Activated CD8-positive, alpha-beta T cell treated with anti-CD3 and anti-CD28 coated beads for 36 hours (primary cell): ENCODE measurements at places on chromosomes 16 and 17.

DNA sequence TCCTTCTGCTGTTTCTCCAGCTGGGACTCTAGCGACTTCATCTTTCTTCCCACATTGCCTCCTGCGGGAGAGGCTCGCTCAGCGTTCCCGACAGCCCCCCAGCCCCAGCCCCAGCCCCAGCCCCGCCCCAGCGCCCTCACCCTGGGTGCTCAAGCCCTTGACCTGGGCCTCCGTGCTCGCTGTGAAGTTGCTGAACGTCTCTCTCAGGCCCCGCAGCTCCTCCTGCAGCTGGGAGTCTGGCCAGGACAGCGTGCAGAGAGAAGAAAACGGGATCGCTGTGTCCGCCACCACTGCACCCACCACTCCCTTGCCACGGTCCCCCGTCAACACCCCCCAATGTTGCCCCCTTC lies 2.4 kb downstream of the ASGR1 start:
- H3K27ac ChIP-seq: no peak overlapping the region
- H3K4me3 ChIP-seq: no peak overlapping the region
- peaks cover 12% of the 10 kb centered on the region for H3K27me3 ChIP-seq
- no peaks in the 10 kb centered on the region for H3K36me3 ChIP-seq
- peaks cover 12% of the 10 kb centered on the region for H3K4me1 ChIP-seq
- no peak for DNase-seq

GRCh38 chr16:1706386-1707192 lies 594 bp downstream of the MAPK8IP3 start:
- H3K27ac ChIP-seq: peak overlapping the region; percentile 89
- peaks cover 10% of the 10 kb centered on the region for H3K36me3 ChIP-seq
- peaks cover 35% of the 10 kb centered on the region for H3K4me1 ChIP-seq
- peak overlapping the region; percentile 96 for H3K4me3 ChIP-seq
- no peaks in the 10 kb centered on the region for H3K27me3 ChIP-seq

- H3K27ac ChIP-seq: no peak overlapping the region
- no peaks in the 10 kb centered on the region for H3K36me3 ChIP-seq
- H3K4me3 ChIP-seq: no peak overlapping the region
- H3K4me1 ChIP-seq: peaks cover 29% of the 10 kb centered on the region
Measured at GRCh38 chr16:57693550-57693949, 1.1 kb upstream of the DRC7 start.

DNA sequence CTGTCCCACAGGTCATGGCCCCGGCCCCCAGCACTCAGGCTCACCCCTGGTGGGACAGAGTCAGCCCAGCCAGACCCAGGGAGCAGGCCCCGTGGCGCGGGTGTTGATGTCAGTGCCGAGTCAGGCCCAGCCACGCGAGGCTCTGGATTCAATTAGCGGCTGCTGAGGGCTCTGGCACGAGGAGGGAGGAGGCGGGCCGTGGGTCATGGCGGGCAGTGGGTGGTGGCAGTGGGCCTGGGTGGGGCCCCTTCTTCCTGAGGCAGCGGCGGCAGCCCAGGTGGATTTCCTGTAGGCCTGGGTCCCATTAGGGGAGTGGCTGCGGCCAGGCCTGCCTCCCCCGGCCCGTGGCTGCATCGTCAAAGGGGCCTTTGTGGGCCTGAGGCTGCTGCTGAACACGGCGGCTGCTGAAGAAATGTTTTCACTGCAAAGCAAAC lies 12.9 kb downstream of the VASN start:
- no peak overlapping the region for H3K4me3 ChIP-seq
- H3K27me3 ChIP-seq: no peaks in the 10 kb centered on the region
- H3K36me3 ChIP-seq: peaks cover 3% of the 10 kb centered on the region
- H3K27ac ChIP-seq: no peak overlapping the region
- H3K4me1 ChIP-seq: no peaks in the 10 kb centered on the region

GRCh38 chr17:60769327-60769726 lies 91.7 kb downstream of the BCAS3 start:
- H3K4me1 ChIP-seq: peaks cover 9% of the 10 kb centered on the region
- no peaks in the 10 kb centered on the region for H3K27me3 ChIP-seq
- no peak for DNase-seq

- H3K27me3 ChIP-seq: no peaks in the 10 kb centered on the region
- H3K4me1 ChIP-seq: peaks cover 49% of the 10 kb centered on the region
Measured at GRCh38 chr17:51427323-51427811, 167.0 kb downstream of the UTP18 start.

DNA sequence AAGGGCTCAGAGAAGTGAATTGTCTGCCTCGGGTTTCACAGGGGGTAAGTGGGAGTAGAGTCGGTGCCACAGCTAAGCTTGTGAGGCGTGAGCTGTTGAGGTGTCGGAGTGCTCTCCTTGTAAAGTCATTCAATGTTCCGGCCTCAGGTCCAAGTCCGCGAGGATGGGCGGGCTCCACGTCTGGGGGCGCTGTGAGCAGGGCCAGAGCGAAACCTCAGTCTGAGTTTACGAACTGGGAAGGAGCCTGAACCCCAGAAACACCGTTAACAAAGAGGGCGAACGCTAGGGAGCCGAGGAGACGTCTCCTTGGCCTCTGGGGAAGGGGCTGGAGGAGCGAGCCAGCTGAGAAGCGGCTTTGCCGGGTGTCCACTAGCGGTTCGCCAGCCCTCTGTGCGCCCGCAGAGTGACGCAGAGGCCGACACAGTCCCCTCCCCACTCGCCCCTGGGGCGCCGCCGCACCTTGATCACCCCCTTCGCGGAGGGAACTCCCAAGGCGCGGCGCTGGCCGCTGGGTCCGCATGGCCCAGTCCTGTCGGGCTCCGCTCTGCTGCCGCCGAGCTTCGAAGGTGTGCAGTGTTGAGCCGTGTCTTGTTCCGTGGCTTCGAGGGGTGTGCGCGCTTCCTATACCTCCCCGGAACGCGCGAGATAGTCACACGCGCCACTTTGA lies 4.9 kb downstream of the IRX3 start:
- H3K27ac ChIP-seq: no peak overlapping the region
- DNase-seq: no peak
- H3K27me3 ChIP-seq: peaks cover 56% of the 10 kb centered on the region
- H3K4me1 ChIP-seq: peaks cover 17% of the 10 kb centered on the region
- H3K36me3 ChIP-seq: no peaks in the 10 kb centered on the region

DNA sequence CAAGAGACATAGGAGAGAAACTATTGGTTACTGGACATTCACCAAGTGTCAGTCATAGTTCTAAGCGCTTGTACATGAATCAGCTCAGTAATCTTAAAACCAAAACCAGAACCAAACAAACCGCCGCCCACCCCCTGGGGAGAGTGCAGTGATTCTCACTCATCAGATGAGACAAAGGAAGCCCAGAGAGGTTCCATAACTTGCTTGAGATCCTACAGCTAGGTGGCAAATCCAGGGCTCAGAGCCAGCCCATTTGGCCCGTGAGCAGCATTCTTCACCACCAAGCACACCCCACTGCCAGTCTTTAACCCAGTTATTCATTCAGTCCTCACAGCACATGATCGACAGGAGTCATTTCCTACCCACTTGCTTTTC lies 37.2 kb upstream of the RGS9 start:
- H3K27me3 ChIP-seq: no peaks in the 10 kb centered on the region
- peaks cover 23% of the 10 kb centered on the region for H3K4me1 ChIP-seq
- H3K4me3 ChIP-seq: peak overlapping the region; percentile 73

DNA sequence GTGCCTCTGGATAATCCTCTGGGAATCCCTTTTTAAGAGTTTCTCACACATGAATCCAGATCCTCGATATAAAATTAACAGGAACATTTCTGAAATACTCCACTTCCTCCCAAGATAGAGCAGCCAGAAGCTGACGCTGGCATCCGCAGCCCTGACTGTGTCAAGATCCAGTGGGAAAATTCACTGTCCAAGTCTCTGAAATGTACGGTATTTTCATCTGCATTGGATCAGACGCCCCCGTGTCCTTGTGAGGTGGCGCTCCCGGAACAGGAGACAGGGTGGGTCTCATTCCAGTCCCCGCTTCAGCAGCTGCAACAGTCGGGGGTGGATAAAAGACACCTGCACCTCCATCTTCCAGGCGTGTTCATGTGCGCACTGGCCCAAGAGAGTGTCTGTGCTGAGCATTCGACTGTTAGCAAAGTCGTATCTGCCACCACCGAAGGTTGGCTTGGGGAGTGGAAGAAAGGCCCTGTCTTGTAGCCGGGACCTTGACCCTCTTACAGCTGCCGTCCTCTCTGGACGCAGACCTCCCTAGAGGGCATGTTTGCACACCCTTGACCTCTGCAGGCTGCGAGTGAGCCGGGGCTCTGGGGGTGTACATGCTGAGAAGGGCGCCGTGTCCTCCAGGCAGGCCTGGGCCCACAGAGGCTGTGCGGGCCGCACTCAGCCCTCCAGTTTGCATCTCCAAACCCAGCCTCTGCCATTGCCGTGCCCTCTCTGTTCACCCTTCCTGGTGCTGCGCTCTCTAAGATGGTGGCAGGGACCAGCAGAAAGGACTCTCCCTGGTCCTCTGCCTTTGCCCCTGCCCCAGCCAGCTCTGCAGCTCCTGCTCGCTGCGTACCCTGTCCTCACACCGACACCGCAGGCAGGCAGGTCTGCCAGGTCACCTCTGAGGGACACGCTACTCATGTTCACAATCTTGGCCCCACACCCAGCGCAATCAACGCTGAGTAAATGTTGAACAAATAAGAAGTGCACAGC lies 72.0 kb upstream of the CHMP6 start:
- no peaks in the 10 kb centered on the region for H3K4me1 ChIP-seq
- H3K27ac ChIP-seq: no peak overlapping the region
- H3K36me3 ChIP-seq: peaks cover 7% of the 10 kb centered on the region
- DNase-seq: no peak

DNA sequence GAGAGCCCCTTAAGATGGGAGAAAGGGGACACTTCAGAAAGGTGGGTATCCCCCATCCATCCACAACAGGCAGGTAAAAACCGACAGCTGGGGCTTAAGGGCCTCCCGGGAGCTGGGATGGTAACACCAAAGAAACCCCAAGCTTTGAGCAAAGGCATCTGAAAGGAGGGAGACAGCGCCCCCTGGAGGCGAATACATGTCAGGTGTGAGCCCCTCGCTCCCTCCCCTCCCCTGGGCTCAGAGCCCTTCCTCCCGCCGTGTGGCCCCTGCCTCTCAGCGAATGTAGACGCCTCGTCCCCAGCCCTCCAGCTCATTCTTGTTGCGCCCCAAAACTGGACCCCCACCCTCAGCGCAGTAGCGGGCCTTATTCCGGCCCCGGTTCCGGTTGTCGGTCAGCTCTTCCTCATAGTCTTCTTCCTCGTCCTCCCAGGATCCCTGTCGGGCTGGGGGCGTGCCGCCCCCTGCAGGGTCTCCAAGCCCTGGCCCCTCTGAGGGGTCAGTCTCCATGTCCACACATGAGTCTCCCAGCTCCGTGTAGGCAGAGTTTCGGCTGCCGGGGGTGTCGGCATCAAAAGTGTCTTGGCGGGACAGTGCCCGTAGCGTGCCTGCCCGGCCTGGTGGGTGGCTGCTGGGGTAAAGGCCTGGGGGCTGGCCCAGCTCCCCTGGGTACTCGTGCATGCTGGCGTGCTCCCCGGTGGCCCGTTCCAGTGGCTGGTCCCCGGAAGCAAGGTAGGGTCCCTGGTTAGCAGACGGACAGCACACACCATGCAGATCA lies 9.1 kb upstream of the ARL5C start:
- H3K4me3 ChIP-seq: no peak overlapping the region
- DNase-seq: peak; percentile 92
- H3K36me3 ChIP-seq: peaks cover 12% of the 10 kb centered on the region
- H3K27me3 ChIP-seq: no peaks in the 10 kb centered on the region

DNA sequence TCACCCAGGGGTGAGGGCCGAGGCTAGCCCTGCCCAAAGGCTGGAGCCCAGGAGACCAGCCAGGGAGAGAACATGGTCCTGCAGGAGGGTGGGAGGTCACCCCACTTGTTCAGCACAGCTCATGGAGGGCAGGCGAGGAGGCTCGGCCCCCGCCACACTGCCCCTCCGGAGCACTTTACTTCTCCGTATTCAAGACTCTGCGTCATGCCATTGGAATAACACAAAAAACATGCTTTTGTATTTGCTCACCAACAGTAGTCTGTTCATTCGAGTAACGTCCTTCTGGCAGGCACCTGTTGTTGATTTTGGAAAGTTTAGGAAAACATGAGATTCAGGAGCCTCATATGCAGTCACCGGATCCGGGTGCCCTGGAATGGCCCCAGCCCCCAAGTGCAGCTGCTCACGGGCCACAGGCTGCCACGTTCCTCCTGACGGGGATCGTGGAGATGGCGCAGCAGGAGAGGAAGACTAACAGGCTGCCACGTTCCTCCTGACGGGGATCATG lies 81.1 kb upstream of the DNAH17 start:
- no peak overlapping the region for H3K4me3 ChIP-seq
- no peak overlapping the region for H3K27ac ChIP-seq
- H3K36me3 ChIP-seq: no peaks in the 10 kb centered on the region
- H3K27me3 ChIP-seq: no peaks in the 10 kb centered on the region
- no peaks in the 10 kb centered on the region for H3K4me1 ChIP-seq
- no peak for DNase-seq

DNA sequence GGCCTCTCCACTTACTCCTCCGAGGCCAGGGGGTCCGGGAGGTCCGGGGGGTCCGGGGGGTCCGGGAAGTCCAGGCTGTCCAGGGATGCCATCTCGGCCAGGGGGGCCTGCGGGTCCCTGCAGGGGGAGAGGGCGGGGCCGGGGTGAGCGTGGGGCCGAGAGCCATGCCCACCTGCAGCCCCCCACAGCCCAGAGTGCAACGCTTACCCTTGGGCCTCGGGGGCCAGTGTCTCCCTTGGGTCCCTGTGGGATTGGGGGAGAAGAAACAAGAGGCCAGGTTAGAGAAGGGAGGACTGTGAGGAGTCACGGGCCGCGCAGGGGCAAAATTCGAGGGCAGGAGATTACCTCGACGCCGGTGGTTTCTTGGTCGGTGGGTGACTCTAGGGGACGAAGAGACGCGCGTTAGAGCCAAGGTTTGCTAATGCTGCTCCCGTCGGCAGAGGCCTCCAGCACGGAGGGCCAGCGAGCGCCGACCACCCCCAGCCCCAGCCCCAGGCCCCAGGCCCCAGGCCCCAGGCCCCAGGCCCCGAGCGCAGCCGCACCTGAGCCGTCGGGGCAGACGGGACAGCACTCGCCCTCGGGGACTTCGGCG lies 2.1 kb downstream of the COL1A1 start:
- H3K27me3 ChIP-seq: peaks cover 39% of the 10 kb centered on the region
- no peak overlapping the region for H3K27ac ChIP-seq
- H3K36me3 ChIP-seq: no peaks in the 10 kb centered on the region
- H3K4me3 ChIP-seq: peak overlapping the region; percentile 67

- H3K4me1 ChIP-seq: peaks cover 6% of the 10 kb centered on the region
- peaks cover 9% of the 10 kb centered on the region for H3K27me3 ChIP-seq
- no peak overlapping the region for H3K27ac ChIP-seq
- DNase-seq: no peak
- no peak overlapping the region for H3K4me3 ChIP-seq
Measured at GRCh38 chr16:68660359-68660795, 15.3 kb downstream of the CDH3 start.
